Stimulated activated CD4-positive, alpha-beta T cell treated with anti-CD3 and anti-CD28 coated beads, TNF-alpha, amount 100 ng/mL, for 1 hour (primary cell): ENCODE measurements at places on chromosomes 16 and 17.
A peak's percentile ranks its signal among the peaks of the same experiment; 100 is the strongest.

- no peak for DNase-seq
Observed at GRCh38 chr16:18018376-18018775, 318.2 kb downstream of the NPIPA8 start.

DNA sequence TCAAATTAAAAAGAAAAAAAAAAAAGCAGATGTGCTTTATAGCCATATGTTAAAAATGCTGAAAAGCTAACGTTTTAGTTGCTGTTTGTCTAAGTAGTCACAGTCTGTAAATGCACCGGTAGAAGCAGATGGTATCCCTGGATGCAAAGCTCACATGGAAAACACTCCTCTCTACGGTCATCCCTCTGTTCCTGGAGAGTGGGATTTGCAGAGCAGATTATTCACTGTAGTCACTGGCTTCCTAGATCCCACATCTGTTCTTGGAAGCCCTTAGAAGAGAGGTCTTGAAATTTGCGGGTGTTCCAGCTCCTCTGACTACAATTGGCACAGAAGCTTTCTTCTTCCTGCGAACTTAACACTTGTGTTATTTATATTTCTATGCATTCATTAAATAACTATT, 186.6 kb downstream of the PMP22 start:
- DNase-seq = no peak

DNA sequence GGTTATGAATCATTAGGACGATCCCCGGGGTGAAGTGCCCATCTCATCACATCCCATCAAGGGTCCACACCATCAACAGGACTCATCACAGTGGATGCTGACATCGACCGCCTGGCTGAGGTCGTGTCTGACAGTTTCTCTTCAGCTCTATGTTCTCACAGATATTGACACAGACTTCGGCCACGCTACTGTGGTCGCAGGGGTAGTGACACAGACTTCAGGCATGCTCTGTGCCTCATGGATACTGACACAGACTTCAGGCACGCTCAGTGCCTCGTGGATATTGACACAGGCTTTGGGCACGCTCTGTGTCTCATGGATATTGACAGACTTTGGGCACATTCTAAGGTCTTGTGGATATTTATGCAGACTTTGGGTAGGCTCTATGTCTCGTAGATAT, 50.1 kb downstream of the KLHDC4 start:
- no peak for DNase-seq

- no peak for DNase-seq
Observed at GRCh38 chr17:14622615-14623101, 321.8 kb downstream of the HS3ST3B1 start.

DNA sequence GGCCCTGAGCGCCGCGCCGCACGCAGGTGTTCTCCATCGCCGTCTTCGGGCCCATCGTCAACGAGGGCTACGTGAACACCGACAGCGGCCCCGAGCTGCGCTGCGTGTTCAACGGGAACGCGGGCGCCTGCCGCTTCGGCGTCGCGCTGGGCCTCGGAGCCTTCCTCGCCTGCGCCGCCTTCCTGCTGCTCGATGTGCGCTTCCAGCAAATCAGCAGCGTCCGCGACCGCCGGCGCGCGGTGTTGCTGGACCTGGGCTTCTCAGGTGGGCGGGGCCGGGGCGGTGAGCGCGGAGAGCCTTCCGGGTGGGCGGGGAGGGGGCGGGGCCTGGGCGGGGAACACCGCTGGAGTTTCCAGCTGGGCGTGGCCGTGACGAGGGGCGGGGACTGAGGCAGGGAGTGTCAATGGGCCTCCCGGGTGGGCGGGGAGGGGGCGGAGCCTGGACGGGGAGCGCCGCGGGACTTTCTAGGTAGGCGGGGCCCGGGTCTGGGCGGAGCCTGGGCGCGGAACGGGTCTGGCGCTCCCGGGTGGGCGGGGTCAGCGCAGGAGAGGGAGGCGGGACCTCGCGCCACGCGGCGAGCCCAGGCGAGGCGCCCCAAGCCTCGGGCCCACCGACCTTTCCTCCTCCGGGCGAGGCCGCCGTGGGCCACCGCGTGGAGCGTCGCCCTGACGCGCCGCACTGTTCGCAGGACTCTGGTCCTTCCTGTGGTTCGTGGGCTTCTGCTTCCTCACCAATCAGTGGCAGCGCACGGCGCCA, 2.4 kb downstream of the SYNGR3 start:
- peak; percentile 97 for DNase-seq

DNA sequence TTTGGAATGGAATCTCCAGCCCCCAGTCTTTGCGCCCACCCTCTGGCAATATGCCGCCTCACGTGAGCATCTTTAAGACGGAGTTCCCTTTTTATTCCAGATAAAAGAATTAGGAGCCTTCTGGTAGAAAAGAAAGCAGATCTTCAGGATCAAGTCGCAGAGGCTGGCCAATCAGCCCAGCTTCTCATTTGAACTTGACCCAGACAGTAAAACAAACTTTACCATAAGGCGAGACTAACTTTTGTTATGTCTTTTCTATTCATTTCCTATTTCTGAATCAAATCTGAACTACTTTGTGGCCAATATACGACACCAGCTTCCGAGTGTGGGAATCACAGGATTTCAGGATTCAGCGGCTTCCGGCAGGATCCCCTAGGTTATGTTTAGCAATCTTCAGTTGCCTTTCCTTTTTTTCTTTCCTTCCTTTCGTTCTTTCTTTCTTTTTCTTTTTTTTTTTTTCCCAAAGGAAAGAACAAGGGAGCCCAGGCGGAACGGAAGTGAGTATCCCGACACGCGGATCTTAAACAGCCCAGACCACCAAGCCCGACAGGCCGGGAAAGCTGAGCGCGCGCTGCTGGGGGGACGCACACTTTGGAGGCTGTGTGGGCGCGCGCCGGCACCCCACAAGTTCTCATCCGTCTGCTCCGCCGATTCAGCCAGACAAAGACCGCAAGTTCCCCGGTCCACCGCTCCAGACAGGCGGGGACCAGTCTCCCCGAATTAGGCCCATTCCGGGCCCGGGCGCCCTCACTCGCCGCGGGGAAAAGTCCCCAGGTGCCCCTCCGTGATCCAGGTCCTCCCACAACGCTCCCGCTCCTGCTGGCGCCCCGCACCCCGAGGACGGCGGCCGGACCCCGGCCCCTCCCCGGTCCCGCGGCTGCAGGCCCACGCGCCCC, 633 bp downstream of the TBC1D16 start:
- DNase-seq = peak; percentile 4

DNA sequence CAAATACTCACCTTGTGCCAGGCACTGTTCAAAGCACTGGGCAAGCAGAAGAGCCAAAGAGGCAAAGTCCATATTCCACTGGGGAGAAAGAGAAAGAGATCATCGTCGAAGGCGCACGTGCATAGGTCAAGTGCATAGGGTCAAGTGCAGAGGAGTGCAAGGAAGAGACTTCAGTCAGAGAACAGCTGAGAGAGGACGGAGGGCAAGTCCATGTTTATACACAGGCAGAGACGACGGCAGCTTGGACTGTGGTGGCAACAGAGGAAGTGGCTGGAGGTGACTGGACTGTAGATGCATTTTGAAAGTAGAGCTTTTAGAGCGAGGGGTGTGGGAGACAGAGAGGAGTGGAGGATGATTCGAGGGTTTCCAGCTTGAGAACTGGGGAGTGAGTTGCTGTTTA, 74.7 kb upstream of the SDK2 start:
- no peak for DNase-seq

- DNase-seq = no peak
Observed at GRCh38 chr17:55225237-55225636, 39.5 kb upstream of the HLF start.

GRCh38 chr17:59178266-59178985, 22.9 kb downstream of the PRR11 start:
- DNase-seq = no peak

DNA sequence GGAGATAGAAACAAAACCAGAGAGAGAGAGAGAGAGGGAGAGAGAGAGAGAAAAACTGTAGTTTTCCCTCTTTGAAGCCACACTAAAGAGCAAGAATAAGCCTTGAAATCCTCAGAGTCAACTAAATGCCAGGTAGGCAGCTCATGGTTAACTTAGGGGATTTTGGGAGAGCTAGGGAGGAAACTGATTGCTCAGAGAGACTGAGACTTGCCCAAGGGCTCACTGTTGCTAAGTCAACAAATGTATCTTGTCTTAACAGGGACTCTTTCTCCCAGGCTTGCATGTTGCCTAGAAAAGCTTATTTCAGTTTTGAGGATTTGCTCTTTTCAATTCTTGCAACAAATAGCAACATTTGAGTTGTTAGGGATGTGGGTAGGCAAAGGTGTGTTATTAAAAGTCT, 4.5 kb upstream of the SLC5A11 start:
- no peak for DNase-seq
